Esophagus squamous epithelium (tissue), 5 donors: ENCODE measurements at places on chromosomes 6 and 20. TPM values are rescaled to one million over a fixed set of nuclear protein-coding genes. Genes with fewer than 3 reads are reported as not detected.

The RHAG gene
- total RNA-seq = 0.19 TPM

The MCHR2 gene
- total RNA-seq = not detected

The BNIP5 gene
- not detected for total RNA-seq

- H3K36me3 ChIP-seq = no peaks in the 10 kb centered on the region
- no peak overlapping the region for H3K27ac ChIP-seq
- H3K27me3 ChIP-seq = no peaks in the 10 kb centered on the region
- no peak overlapping the region for H3K4me3 ChIP-seq
- no peak for DNase-seq
These were observed 150.1 kb downstream of the DOK5 start for GRCh38 chr20:54625497-54625896.

GRCh38 chr6:68229566-68229965 is 405.5 kb upstream of the ADGRB3 start:
- H3K4me1 ChIP-seq = no peaks in the 10 kb centered on the region
- H3K36me3 ChIP-seq = no peaks in the 10 kb centered on the region
- H3K27ac ChIP-seq = no peak overlapping the region
- H3K27me3 ChIP-seq = no peaks in the 10 kb centered on the region
- H3K4me3 ChIP-seq = no peak overlapping the region

- H3K27ac ChIP-seq = no peak overlapping the region
- H3K27me3 ChIP-seq = peaks cover 25% of the 10 kb centered on the region
- H3K4me1 ChIP-seq = peaks cover 51% of the 10 kb centered on the region
- no peak for DNase-seq
- no peak overlapping the region for H3K4me3 ChIP-seq
These were observed 4.9 kb upstream of the FAM83C start for GRCh38 chr20:35297155-35297554.

- H3K4me1 ChIP-seq = peaks cover 26% of the 10 kb centered on the region
- DNase-seq = no peak
- no peaks in the 10 kb centered on the region for H3K36me3 ChIP-seq
- H3K27me3 ChIP-seq = no peaks in the 10 kb centered on the region
- H3K27ac ChIP-seq = peak overlapping the region; percentile 45
These were observed 120.8 kb downstream of the OR2B2 start for GRCh38 chr6:27791182-27791943.

The GRM1 gene
- total RNA-seq = not detected

The LCA5 gene
- total RNA-seq = 3.6 TPM

DNA sequence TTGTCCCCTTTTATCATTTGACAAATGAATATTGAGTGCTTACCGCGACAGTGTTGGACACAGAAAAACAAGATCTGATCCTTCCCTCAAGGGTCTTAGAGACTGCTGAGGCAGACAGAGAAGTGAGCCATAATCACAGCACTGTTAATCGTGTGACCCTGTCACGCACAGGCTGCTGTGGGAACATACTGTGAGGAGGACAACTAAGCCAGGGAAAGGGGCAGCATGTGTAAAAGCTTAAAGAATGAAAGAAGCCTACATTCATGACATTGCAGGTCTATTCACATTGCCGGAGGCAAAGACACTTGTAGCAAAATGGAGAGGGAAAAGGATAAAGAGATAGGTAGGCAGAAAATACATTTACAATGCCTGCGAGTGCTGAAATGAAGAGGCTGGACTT is 32.7 kb downstream of the TRDN start:
- no peaks in the 10 kb centered on the region for H3K27me3 ChIP-seq
- no peak overlapping the region for H3K4me3 ChIP-seq
- H3K27ac ChIP-seq = no peak overlapping the region
- no peak for DNase-seq

GRCh38 chr6:37689381-37689780 is 8.3 kb downstream of the MDGA1 start:
- H3K36me3 ChIP-seq = no peaks in the 10 kb centered on the region
- H3K4me1 ChIP-seq = no peaks in the 10 kb centered on the region
- no peak overlapping the region for H3K4me3 ChIP-seq
- DNase-seq = no peak

DNA sequence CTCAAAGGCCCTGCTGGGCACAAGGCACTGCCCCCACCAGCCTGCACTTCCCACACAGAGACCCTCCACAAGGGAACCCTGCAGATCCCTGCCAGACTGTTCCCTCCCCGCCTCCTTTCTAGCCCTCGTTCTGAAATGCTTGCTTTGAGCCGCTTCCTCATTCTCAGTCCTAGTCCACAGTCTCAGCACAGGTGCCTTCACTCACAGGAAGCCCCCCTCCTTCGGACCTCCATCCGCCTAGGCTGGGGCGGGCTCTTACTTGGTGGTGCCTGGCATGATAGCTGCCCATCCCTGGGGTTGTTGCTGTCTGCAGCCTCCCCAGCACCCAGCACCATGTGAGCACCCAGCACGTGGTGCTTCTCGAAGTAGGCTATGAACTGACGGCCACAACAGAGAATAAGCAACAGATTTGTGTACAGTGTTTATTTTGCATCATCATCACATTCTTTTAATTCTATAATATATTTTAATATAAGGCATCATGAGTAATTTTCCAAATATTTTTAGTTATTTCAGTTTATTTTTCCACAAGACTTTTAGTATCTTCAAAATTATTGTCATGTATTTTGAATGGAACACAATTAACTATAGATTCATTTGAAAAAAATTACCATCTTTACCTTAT is 12.3 kb downstream of the CST5 start:
- H3K4me1 ChIP-seq = no peaks in the 10 kb centered on the region
- H3K27ac ChIP-seq = no peak overlapping the region
- no peak overlapping the region for H3K4me3 ChIP-seq
- H3K36me3 ChIP-seq = no peaks in the 10 kb centered on the region
- DNase-seq = no peak

DNA sequence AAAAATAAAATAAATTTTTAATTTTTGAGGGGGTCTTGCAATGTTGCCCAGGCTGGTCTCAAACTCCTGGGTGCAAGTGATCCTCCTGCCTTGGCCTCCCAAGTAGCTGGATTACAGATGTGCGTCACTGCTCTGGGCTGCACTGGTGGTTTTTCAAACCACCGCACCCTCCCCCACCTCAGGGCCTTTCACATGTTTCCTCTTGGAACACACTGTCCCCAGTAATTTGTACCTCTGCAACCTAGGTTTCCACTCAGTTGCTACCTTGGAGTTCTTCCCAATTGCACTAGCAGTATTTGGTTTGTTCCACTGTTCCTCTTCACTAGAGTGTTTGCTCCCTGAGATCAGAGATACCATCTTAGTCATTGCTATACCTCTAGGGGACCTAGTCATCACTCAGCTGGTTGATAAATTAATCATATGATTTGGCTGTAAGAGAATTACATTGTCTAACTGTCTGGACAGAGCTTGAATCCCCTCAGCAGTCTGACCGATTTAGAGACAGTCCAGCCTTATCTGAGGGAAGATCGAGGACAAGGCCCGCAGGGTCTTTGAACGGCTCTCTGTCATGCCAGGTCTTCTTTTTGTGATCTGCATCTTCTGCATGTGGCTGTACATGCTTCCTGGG is 32.0 kb downstream of the CEP43 start:
- no peaks in the 10 kb centered on the region for H3K4me1 ChIP-seq
- H3K27ac ChIP-seq = no peak overlapping the region
- no peak overlapping the region for H3K4me3 ChIP-seq
- no peaks in the 10 kb centered on the region for H3K27me3 ChIP-seq

DNA sequence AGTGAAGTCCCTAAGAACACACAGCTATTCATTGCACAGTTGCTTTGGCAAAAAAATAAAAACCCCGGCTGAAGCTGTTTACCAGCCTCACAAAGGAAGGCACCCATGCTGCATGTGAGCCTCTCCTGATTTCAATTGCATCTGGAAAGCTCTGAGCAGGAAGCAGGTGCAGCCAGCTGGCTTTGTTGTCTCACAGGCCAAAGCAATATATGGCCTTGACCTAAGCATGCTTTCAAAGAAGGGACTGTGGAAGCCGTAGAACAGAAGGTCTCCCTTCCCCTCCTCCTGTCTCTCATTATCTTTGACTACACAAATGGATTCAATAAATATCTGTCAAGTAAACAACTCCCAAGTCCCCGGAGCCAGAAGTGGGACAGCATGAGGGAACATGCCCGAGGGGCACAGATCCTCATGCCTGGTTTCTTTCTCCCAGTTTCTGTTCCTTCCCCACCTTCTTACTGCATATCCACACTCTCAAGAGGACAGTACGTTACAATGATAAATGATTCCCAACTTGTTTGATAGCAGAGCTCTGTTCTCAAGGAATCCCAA is 57.2 kb upstream of the PCSK2 start:
- no peaks in the 10 kb centered on the region for H3K27me3 ChIP-seq
- no peak overlapping the region for H3K27ac ChIP-seq
- DNase-seq = no peak

- no peaks in the 10 kb centered on the region for H3K27me3 ChIP-seq
- no peak for DNase-seq
- no peak overlapping the region for H3K27ac ChIP-seq
- H3K4me1 ChIP-seq = peaks cover 15% of the 10 kb centered on the region
These were observed 59.2 kb upstream of the DUSP22 start for GRCh38 chr6:232982-233640.

The RFX6 gene
- total RNA-seq = not detected

GRCh38 chr6:108966855-108967755 is 118.9 kb downstream of the ARMC2 start:
- H3K36me3 ChIP-seq = no peaks in the 10 kb centered on the region
- peaks cover 5% of the 10 kb centered on the region for H3K4me1 ChIP-seq
- no peak overlapping the region for H3K4me3 ChIP-seq
- no peak overlapping the region for H3K27ac ChIP-seq
- no peak for DNase-seq
- no peaks in the 10 kb centered on the region for H3K27me3 ChIP-seq

DNA sequence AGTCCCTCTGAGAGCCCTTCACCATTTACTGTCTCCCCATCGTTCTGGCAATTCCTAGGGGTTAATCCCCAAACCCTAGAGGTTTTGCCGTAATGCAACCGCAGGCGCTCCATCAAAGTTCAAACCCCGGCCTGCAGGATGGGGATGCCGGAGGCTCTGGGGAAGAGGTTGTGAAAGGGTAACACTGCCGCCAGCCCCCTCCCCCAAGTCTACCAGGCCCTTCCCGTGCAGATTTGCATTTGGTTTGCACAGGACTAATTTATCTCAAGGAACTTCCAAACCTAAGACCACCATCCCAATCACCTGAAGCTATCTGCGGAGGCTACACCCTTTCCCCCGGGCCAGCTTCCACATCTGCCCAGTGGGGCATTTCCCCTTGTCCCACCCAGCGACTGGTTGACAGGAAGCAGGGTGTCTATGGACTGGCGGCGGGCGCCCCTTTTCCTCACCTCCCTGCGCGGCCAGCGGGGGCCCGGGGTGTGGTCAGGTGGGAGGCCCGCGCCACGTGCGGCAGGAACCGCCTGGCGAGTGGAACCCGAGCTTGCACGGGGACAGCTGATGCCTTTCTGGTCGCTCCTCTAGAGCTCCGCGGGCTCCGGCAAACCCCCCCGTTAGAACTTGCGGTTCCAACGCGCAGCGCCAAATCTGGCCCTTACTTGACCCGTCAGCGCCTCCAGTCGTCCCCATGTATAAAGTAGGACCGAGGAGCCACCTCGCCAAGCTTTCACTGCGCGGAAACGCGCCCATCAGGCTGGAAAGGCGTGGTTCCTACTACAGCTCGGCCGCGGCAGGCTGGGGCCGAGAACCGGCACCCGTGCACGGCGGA is 9.4 kb upstream of the SLC4A11 start:
- no peak for DNase-seq
- peaks cover 10% of the 10 kb centered on the region for H3K4me1 ChIP-seq
- H3K4me3 ChIP-seq = peak overlapping the region; percentile 0
- H3K36me3 ChIP-seq = no peaks in the 10 kb centered on the region
- H3K27me3 ChIP-seq = peaks cover 19% of the 10 kb centered on the region
- no peak overlapping the region for H3K27ac ChIP-seq

DNA sequence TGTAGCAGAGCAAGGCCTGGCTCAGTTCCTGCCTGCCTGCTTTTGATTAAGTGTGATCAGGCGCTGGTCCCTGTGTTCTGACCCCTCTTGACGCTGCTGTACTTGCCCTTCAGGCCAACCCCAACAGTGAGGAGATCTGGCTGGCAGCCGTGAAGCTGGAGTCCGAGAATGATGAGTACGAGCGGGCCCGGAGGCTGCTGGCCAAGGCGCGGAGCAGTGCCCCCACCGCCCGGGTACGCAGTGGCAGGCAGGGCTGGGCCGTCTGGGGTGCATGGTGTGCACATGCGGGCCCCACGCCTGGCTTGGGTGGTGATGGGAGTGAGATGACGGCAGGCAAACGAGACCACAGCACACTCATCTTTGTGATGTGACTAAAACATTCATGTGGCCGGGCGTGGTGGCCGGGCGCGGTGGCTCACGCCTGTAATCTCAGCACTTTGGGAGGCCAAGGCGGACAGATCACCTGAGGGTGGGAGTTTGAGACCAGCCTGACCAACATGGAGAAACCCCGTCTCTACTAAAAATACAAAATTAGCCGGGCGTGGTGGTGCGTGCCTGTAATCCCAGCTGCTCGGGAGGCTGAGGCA is 10.1 kb upstream of the C20orf204 start:
- H3K4me3 ChIP-seq = no peak overlapping the region
- peaks cover 41% of the 10 kb centered on the region for H3K36me3 ChIP-seq
- no peaks in the 10 kb centered on the region for H3K27me3 ChIP-seq
- H3K4me1 ChIP-seq = no peaks in the 10 kb centered on the region
- no peak for DNase-seq

DNA sequence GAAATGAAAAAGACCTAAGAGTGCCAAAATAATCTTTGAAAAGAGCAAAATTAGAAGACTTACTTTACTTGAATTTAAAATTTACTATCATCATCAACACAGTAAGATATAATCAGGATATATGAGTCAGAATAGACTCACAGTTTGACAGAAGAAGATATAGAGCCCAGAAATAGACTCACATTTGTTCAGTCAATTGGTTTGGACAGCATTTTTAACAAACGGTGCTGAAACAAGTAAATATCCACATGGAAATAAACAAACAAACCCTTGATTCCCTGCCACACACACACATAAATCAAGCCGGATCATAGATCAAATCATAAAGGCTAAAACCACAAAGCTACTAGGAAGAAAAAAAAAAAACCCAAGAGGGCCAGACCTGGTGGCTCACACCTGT is 291.1 kb downstream of the ADGRG6 start:
- H3K36me3 ChIP-seq = no peaks in the 10 kb centered on the region
- no peaks in the 10 kb centered on the region for H3K27me3 ChIP-seq
- no peaks in the 10 kb centered on the region for H3K4me1 ChIP-seq
- H3K27ac ChIP-seq = no peak overlapping the region

The TGM3 gene
- total RNA-seq = 1,413 TPM

The RIMS1 gene
- total RNA-seq = 2.0 TPM

GRCh38 chr20:56697476-56697875 is 68.4 kb downstream of the TFAP2C start:
- H3K36me3 ChIP-seq = no peaks in the 10 kb centered on the region
- H3K4me3 ChIP-seq = no peak overlapping the region
- no peak for DNase-seq
- H3K4me1 ChIP-seq = no peaks in the 10 kb centered on the region
- H3K27ac ChIP-seq = no peak overlapping the region
